ENCODE measurements at places on chromosomes 2 and 18.
A peak's percentile ranks its signal among the peaks of the same experiment; 100 is the strongest.

DNA sequence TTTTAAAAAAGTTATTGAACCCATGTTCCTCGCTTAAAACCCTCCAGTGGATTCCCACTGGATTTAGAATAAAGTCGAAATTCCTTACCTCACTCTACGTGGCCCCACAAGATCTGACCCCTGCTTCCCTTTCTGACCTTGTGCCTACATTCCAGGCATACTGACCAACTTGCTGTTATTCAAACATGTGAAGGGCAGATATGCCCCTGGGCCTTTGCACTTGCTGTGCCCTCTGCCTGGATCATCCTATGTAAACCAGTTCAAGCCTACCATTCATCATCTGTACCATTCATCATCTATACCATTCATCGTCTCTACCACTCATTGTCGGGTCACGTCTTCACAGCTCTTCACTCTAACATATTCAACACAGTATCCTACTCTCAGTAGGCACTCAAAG, 41.3 kb upstream of the LPIN2 start:
- DNase-seq: no peak

DNA sequence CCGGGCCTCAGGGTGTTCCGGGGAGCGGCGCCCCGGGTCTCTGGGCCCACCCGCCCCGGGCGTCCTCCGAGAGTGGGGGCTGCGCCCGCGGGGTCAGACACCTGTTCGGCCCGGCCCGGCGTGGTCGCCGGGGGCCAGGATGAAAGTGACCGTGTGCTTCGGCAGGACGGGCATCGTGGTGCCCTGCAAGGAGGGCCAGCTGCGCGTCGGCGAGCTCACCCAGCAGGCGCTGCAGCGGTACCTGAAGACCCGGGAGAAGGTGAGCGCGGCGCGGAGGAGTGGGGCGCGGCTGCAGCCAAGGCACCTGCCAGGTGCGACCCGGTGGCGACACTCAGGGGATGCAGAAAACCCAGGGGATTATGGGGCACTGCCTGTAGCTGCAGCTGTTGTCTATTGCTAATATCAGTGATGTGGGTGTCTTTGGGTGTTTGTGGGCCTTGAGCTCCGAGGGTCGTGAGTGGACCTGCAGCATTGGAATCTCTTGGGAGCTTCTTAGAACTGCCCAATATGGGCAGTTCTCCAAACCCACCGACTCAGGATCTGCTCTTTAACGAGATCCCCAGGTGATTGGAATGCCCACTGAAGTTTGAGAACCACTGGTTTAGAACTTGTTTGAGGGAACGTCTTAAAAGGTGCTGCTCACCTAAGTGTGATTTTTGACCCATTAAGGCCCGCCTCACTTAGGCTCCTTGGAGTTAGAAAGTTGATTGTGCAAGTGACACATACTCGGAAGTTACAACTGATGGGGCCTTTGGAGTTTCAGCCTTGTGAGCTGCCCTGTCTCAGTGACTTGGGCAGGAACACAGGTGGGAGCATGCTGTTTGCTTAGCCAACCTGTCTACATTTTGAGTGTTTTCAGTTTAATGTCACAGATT, 823 bp downstream of the PARD3B start:
- no peak for DNase-seq

- no peak for DNase-seq
These were observed 37.8 kb upstream of the CCDC150 start for GRCh38 chr2:196601430-196602306.

DNA sequence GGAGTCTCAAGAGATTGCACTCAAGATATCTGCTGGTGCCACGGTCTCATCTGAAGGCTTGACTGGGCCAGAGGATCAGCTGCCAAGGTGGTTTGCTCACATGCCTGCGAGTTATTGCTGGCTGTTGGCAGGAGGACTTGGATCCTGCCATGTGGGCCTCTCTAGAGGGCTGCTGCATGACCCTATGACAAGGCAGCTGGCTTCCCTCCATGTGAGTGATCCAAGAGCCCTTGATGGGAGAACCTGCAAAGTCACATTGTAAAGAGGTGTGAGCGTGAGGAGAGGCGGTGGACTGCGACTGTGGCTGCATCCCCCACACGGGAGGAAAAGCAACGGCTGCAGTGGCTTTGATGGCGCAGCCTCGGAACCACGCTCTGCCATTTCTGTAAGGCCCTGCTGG, 4.0 kb upstream of the ALLC start:
- no peak for DNase-seq

GRCh38 chr2:83941886-83942285, 517.2 kb downstream of the SUCLG1 start:
- no peak for DNase-seq

DNA sequence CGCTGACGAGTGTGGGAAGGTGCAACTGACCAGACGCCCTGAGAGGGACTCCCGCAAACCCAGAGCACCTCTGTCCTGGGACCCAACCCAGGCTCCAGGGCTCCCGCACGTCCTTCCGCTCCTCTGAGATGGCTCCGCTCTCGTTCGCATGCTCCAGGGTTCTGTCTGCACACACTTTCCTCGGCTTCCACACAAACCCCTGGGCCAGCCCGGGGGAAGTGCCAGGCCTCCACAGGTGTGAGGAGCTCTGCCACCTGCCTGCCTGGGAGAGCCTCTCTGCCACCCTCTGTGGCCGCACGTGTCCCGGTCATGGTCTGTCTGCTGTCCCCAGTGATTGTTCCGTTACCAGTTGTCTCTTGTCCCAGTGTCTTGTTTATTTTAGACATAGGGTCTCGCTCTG, 222.9 kb downstream of the HDAC4 start:
- no peak for DNase-seq

DNA sequence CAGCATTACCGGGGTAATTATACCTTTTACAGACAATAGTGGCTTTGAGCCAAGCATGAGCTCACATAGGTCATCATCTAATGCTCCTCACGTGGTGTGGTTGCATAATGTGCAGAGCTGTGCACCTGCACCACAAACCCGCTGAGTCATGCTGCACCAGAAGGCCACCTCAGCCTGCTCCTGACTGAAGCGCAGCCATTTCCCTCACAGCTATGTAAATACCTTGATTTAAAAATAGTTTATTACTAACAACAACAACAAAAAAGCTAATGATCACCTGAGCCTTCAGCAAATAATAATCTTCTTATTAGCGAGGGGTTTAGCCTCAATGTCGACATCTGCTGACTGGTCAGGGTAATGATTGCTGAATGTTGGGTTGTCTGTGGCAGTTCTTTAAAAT, 238.8 kb downstream of the MBD5 start:
- no peak for DNase-seq

GRCh38 chr2:28338046-28338817, 54.4 kb upstream of the FOSL2 start:
- DNase-seq: no peak

GRCh38 chr2:237118561-237119155, 33.0 kb downstream of the COPS8 start:
- DNase-seq: no peak

- no peak for DNase-seq
These were observed 17.5 kb upstream of the CDC42EP3 start for GRCh38 chr2:37688771-37689468.

DNA sequence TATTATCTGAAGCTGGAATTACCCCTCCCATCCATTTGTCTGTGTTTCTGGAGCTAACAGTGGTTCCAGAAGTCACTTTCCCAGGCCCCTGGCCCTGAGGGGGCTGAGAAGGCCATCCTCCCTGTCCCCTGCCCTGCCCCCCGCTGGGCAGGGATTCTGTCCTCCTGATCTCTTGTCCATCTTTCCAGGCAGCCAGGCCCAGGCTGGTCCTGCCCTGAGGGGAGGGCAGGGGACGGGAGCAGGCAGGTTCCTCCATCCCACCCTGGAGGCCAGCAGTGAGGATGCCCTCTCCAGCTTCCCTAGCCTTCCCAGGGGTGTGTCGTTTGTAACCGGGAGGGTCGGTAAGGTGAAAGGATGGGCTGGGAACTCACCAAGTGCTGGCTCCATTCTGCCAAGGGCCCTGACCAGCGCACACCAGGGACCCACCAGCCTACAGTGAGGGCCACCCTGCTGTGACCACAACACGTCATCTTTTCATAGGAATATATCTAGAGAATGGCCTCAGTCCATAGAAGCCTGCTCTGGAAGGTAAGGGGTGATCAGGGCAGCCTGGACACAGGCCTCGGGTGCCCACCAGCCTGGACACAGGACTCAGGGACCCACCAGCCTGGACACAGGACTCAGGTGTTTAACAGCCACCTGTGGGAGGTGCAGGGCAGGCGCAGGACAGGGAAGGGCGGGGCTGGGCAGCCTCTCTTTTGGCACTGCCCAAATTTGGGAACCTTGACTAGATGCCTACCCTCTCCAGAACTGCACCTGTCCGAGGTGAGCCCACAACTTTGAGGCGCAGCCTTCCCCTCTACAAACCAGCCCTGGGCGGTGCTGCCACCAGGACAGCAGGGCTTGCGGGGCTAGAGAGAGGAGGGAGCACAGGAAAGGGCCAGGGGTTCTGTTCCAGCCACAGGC, 35.8 kb upstream of the GPC1 start:
- no peak for DNase-seq

DNA sequence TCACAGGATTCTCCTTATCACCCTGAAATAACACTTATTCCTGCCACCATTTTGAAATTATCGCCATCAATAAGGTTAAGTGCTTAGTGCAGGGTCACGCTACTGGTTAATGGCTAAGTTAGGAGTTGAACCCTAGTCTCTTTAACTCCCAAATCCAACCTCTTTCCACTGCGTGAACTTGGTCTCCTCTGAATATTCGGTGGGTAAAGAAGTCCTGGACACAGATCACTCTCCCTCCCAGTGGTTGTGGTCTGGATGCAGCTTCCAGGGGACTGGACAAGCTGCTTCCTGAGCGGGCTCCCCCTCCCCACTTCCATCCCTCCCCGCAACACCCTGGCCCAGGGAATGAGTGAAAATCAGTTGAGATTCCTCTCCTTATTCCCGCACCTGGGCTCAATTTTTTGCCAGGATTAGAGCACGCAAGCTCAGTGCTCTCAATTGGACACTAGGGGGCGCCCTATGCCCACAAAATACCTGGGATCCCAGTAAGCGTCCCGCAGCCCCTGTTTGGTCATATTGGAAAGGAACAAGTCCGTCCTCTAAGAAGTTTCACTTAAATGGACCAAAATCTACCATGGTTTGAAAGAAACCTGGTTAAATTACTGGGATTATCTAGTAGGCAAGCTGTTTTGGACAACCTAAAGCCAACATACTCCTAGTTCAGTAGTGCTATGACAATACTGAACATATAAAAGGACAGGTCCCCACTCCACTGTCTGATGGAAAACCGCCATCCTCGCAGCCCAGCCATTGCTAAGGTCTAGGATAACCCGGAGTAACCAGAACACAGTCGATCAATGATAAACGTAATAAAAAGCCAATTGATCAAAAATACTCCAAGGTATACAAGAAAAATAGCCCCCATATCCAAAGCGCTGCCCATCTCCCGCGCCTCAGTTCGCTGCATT, 40.4 kb downstream of the DHRS9 start:
- peak; percentile 76 for DNase-seq

DNA sequence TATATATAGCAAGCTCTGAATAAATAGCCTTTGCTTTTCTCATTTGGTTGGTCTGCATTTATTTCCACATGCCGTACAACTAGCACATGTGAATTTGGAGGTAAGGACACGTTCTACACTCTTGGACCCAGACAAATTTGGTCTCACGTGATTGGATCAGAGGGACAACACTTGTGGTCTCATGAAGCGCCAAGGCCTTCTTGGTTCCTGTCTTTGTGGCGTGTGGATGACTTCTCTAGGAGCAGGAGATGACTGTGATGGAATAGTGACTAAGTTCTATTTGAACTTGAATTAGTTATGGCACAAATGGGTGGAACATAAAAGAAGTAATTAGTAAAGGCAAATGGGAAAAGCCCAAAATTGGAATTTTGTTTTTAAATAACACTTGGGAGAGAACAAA, 206.9 kb downstream of the BCL2 start:
- DNase-seq: no peak

- no peak for DNase-seq
These were observed 70.8 kb downstream of the OXER1 start for GRCh38 chr2:42693013-42693615.

DNA sequence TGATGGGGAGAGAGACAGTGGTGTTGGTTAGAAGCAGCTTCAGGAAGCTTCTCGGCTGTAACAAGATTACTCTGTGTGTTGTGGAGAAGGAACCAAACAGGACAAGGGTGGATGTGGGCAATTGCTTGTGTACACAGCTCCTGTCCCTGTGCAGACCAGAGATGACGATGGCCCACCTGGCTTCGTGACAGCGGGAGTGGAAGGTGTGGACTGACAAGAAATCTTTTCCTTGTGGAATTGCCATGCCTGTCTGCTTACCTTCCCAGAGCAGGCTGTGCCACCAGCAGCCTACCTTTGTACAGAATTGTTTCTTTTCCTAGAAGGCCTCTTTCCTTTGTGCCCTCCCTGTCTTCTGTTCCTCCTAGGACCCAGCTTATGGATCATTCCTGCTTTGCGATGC, 93.8 kb downstream of the ITGB1BP1 start:
- DNase-seq: no peak

GRCh38 chr2:71534826-71535225, 81.5 kb downstream of the DYSF start:
- DNase-seq: no peak

DNA sequence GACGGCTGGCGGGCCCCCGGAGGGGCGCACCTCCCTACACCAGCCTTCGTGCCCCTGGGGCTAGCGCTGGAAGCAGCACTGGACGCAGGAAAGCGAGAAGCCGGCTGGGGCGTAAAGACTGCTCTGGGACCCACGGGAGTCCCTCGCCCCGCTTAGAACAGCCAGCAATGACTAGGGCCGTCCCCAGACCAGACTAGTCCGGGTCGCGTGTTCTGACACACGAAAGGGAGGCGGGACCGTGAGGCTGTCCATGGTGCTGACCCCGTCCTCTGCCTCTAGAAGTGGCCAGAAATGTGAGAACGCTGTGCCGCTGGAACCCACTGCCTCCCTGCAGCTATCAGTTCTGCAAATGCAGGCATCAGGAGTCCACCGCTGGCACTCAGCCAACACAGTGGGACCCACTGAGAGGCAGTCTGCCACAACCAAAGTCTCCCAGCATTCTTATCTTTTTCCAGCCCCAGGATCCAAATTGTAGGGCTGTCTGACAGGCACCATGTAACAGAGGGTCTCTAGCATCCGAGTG, at the start of gene UCN:
Gene UCN, minus strand, starts transcription at position 87 of the 523 bp plus-strand sequence. CDS start 550 bp downstream, outside the sequence.
- no peak for DNase-seq

DNA sequence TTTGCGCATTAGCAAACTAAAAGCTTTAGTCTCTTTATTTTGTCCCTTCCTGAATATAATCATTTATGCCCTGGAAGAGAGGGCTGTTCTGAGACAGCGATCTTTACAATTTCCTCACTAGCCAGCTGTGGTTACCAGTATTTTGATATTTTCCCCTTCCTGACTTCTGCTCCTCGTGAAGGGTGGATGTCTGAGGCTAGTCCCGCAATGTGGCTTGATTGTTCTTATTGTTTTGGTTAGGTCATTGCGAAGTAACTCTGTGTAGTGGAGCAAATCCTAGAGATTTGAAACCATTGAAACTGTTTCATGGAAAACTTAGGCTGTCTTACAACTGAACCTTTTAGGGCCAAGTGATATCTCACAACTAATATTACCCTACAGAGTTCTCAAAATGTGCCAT, 2.4 kb downstream of the MRPL33 start:
- no peak for DNase-seq

- DNase-seq: no peak
These were observed 61.6 kb downstream of the DNER start for GRCh38 chr2:229652796-229653195.

Data from CD4-positive, alpha-beta T cell treated with Interleukin-17A for 1 hour (primary cell).